AG20443 (cell line): ENCODE measurements at places on chromosomes 7 and 10.
A peak's percentile ranks its signal among the peaks of the same experiment; 100 is the strongest.

DNA sequence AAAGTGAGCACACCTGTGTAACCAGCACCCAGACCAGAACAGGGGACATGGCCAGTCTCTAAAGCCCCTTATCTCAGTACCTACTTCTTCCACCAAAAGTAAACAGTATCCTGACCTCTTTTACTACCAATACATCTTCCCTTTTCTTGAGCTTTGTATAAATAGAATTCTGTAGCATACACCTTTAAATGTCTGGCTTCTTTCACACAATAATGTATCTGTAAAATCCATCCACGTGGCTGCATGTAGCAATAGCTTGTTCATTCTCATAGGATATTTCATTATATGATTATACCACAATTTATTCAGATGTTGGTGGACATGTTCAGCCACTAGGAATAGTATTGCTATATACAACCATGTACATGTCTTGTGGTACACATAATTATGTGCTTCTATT lies 40.6 kb downstream of the BTBD16 start:
- no peak for DNase-seq

DNA sequence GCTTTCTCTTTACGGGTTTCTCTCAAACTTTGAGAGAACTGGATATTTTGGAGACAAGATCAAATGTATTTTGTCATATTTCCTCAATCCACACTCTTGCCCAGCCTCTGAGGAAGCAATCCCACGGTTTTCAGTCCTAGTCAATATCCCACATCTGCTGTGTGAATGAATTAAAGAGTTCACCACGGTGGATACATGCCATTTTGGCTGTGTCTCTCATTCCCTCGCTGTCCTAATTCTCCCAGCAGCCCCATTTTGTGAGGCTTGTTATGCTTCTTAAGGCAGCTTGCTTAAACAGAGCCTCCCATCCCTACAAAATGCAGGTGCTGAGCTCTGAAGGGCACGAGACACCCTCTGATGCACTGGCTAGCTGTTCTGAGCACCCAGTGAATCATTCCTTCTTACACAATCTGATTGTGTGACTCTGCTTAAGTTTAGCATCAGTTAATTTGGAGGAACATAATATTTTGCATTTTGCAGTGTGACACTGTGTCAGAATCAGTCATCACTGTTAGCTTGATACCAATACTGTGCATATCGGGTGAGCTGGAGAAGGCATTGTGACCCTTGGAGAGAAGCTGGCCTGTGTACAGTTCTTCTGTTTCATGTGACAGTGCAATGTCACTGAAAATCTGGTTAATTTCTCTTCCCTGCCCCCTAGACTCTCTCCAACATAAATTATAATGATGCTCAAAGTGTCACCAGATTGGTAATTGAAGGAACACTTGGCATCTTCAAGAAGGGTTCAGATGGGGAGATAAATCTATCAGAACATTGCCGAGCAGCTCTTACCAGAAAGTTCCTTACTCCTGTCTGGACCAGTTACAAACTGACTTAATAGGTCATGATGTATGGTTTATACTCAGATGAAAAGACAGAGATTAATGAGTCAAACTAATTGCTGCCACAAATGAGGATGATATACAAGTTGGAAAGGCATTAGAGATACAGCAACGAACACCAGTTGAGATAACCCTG lies 103.7 kb upstream of the AOAH start:
- no peak for DNase-seq

GRCh38 chr7:107090457-107090856 lies 46.0 kb downstream of the PRKAR2B start:
- no peak for DNase-seq

DNA sequence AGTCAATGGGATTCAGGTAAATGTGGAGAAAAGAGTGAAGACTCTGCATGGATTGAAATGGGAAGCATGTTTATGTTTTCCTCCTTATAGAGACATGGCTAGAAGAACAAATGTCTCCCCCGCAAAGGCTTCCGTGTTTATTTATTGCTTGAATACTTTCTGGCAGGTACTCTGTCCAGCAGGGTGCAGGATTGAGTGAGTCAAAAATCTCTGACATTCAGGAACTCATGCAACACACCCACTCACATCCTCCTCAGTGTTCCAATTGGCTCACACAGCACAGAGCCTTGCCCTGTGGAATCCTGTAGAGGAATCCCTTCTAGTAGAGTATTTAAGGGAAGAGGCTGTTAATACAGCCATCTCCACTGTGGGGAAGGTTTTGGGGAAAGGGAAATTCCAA lies 290.3 kb upstream of the VWC2 start:
- DNase-seq, result no peak

- no peak for DNase-seq
Observed at GRCh38 chr10:34310234-34310633, 504.9 kb downstream of the PARD3 start.

- no peak for DNase-seq
Observed at GRCh38 chr7:107830420-107830819, 27.4 kb upstream of the SLC26A3 start.

GRCh38 chr10:3830946-3831345 lies 45.9 kb upstream of the KLF6 start:
- no peak for DNase-seq

- DNase-seq, result no peak
Observed at GRCh38 chr7:21967598-21968003, 21.9 kb upstream of the CDCA7L start.

GRCh38 chr10:35394411-35394851 lies 58.1 kb downstream of the CCNY start:
- no peak for DNase-seq

DNA sequence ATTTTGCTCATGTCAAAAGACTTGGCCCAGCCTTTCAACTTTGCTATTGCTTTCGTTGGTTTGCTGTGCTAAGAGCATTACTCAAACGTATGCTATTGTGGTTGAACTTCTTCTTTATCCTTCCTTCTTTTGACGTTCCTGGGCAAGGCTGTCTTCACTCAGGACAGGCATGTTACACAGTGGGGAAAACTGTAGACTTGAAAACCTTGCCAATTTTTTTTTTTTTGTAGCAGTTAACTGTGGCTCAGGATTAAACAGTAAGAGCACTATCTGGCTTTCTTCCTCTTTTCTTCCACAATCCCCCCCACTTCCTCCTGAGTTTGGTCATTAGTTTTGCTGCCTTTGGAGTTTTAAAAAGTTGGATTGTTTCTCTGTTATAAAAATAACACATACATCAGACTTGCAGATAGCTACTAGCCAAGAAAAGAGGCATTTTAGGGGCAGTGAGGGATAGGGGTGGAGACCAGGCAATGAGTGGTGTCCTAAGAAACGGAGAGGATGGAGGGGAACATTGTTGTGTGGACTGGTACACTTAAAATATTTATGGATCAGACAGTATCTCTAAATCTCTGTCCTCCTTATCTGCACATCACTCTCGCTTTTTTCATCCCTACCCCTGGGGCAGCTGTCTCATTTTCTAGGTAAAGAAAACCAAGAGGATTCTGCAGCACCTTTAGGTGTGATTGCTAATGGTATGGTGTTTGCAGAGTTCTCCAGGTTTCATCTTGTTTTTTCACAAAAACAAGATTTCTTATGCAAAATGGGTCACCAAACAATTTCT lies 181.7 kb downstream of the LRMDA start:
- DNase-seq, result peak; percentile 60

DNA sequence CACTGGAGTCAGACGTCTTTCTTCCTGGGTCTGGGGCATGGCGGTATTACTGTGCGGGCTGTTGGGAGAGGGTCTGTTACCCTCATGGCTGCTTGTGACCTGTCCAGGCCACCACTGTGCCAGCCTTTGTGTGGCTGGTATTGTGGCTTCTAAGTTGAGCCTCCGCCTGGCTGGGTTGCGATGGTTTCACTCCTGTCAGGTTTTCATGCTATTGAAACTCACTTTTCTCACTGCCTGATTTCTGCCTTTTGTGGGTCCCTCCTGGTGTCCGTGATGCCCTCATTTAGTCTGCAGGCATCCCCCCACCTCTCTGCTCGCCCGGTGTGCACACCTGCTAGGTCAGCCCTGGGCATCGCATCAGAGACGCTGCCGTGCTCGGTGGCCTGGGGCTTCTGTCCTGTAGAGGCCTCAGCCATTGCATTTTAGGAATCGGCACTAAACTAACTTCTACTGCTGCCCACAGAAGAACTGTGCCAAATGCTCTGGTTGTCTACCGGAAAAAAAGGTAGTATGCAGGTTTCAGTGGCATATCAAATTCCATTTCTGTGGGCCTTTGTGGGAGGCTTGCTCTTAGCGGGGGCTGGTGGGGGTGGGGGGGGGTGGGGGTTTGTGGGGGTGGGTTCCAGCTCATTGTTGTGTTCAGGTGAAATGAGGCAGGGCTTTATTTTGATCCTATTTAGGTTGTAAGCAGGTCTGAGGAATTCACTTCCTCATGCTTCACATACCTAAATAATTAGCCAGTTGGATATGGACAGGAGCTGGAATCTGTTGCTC lies 64.3 kb downstream of the MGMT start:
- peak; percentile 73 for DNase-seq

DNA sequence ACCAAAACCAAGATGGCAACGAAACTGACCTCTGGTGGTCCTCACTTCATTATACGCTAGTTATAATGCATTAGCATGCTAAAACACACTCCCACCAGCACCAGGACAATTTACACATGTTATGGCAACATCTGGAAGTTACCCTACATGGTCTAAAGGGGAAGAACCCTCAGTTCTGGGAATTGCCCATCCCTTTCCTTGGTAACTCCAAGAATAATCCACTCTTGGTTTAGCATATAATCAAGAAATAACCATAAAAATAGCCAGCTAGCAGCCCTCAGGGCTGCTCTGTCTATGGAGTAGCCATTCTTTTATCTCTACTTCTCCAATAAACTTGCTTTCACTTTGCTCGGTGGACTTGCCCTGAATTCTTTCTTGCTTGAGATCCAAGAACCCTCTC lies 191.1 kb downstream of the DOCK4 start:
- DNase-seq, result no peak

DNA sequence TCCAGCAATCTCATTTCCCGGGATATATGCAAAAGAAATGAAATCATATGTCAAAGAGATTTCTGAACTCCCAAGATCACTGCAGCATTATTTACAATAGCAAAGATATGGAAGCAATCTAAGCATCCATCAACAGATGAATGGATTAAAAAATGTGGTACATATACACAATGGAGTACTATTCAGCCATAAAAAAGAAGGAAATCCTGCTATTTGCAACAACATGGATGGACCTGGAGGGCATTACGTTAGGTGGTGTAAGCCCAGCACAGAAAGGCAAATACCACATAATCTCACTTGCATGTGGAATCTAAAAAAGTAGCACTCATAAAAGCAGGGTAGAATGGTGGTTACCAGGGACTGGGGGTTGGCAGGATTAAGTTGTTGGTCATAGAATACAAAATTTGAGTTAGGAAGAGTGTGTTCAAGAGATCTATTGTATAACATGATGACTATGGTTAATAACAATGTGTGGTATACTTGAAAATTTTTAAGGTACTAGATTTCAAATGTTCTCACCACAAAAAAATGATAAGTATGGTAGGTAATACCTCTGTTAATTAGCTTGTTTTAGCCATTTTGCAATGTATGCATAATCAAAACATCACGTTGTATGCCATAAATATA lies 32.9 kb upstream of the EIF5AL1 start:
- DNase-seq, result no peak

DNA sequence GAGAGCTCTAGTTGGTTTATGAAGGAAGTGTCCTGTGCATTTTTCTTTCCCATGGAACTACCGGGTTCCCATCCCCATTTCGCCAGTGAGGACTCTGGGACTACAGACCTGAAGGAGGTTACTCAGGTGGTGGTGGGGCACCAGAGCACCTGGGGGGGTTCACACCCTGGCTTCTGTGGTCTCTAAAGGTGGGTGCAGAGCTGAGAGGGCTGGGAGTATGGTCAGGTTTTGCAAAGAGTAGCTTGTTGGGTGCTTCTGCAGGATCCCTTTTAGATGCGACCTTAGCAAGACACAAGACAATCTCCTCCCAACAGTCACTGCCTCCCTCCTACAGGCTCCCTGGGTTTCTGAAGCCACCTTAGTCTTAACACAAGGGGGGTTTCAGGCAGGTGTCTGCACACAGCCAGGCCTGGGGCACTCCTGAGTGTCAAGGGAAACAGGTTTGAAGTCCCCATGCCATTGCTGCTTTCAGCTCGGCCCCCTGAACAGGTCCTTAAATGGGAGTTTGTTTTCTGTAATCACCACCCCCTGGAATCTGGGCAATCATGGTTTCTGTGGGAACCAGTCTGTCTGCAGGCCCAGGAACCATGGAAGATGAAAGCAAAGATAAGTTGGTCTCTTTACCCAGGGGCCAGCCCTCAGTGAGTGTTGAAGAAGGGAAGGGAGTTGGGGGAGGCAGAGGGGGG lies 9.9 kb upstream of the CXCL12 start:
- no peak for DNase-seq

GRCh38 chr7:138669364-138669763 lies 31.8 kb downstream of the SVOPL start:
- DNase-seq, result no peak

- DNase-seq, result no peak
Observed at GRCh38 chr7:44630792-44631457, 24.5 kb downstream of the OGDH start.

- peak; percentile 11 for DNase-seq
Observed at GRCh38 chr10:43308986-43309385, 42.1 kb upstream of the RASGEF1A start.
